NCI-H146 (cell line): ENCODE measurements at places on chromosomes 2 and 18.
A peak's percentile ranks its signal among the peaks of the same experiment; 100 is the strongest.

DNA sequence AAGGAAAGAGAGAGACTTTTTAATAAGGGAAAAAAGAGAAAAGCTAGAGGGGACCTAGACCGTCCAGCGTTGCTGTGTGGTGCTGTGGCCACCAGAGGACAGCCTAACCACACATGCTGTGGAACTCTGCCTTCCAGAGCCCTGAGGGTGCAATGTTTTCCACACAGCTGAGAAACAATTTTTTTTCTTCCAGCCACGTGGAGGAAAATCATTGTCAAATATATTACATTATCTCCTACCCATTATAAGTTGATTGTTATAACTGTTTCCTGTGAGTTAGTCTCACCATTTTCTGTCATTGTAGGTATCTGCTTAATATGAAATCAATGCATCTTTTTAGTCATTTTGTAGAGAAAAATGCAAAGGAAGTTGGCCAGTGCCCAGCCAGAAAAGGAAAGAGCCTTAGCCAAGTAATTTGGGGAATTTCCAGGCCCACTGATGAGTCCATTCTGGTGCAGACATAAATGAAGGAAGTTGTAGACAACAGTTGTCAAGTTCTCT, 5.9 kb upstream of the MRPL19 start:
- peak; percentile 50 for DNase-seq

DNA sequence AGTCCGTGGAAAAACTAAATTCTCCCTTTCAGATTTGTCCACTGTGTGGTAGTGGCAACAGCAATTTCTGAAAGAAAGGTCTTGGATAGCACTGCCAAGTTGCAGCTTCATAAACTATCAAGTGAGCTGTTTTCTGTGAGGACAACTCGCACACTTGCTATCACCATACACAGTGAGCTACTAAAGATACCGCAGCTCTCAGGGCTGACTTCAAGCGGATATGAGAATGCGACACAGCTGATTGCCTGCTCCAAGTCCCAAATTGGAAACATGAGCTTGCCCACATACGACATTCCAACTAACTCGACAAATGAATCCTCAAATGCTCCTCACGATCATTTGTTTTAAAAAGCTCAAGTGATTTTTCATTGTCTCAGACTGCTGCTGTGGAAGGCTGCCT, 46.2 kb downstream of the E2F6 start:
- no peak for DNase-seq

DNA sequence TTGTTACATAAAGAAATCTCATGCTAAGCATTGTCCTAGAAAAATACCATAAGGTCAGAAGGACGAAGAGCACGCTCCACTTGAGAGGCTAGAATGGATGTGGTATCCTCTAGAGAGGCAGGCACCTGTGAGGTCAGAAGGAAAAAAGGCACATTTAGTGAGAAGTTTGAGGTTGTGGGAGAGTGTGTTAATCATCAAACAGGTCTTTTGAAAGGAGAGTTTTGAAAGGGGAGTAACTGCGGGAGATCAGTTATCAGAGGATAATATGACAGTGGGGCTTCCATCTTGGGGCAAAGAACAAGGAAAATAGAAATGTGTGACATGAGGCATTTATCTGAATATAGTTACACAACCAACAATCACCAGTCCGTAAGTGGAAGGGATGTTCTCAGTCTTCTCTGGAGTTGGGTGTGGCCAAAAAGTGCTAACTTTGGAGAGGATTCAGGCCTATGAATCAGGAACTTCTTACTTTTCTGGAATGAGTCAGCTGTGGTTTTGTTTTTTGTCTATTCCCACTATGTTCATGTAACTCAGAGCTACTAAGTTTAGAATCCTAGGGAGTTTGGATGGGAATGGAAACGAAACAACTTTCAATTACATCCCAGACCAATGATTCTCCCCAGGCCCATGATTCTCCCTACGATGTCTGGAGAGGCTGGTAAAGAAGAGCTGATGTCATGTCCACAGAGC, 451.4 kb upstream of the ST6GAL2 start:
- no peak for DNase-seq

DNA sequence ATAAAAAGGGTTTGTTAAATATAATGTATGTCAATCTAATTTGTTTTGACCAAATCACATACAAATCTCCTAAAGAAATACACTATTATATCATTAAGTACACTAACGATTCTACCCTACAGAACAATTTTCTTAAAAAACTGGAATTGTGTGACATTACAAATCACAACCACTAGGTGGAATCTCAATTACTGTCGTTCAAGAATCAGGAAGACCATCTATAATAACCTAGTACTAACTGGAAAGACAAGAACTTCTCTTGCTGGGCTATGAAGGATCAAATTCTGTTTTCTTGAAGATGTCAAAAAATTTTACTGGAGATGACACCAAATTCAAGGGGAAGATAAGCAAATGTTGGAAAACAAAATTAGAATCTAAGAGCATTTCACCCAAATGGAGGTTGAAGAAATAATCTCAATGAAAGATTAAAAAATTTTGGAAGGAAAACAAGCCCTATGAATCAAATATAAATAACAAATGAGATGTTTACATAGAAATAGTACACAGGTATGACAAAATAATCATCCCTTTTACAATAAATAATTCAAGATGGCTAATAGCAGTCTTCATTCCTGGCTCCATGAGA, 110.9 kb downstream of the STK39 start:
- peak; percentile 13 for DNase-seq

GRCh38 chr18:33579349-33580215, 1.6 kb downstream of the ASXL3 start:
- DNase-seq = peak; percentile 62

DNA sequence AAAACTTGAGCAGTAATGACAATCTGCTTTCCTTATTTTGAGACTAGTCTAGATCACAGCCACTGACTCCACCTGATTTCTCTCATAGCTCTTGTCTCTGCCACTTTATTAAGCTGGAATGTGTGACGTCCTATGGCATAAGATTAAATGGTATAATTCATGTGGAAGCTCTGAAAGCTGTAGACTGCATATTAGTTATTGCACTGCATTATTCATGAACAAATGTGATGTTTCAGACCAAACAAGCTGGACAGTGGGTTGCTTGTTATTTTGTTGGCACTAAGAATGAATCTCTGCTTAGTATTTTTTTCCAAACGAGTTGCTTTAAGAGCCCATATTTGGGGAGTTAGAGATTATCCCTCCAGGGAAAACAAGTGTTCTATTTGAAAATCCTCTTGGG, 1218.5 kb downstream of the SUCLG1 start:
- no peak for DNase-seq

DNA sequence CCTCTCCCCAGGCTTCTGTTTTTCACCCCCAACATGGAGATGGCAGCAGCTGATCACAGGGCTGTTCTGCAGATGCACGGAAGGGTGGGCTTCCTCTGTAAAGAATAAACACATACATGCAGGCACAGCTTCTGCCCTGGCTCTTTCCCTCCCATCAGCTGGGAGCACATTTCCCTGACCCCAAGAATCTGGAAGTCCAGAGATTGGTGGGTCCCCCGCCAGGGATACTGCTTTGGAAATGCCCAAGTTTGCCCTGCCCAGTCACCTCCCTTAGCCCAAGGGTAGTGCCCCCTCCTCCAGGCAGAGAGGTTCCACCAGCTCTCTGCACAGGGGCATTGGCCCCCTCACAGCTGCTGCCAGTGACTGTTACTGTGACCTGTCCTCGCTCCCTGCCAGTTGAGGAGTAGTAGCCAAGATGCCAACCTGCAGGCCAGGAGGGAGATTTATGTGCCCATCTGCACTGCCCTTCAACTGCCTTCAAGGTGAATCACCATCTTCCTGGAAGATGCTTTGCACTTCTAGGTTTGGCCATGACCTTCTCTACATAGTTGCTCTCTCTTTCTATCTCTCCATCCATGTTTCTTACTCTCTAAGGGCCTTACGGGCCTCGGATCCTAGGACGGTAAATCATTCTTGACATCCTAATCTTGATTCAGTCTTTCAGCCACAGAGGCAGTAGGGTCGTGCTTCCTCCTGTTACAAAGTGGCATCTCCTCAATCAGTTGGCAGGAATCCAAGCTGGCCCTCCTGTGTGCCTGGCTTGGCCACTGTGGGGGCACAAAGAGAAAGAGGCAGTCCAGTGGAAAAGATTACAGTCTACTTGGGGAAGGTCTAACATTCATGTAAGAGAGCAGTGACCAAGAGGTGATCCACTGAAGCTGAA, 121.8 kb downstream of the CTIF start:
- no peak for DNase-seq

- DNase-seq = no peak
Observed at GRCh38 chr2:34408100-34408499, 809.0 kb upstream of the FAM98A start.

DNA sequence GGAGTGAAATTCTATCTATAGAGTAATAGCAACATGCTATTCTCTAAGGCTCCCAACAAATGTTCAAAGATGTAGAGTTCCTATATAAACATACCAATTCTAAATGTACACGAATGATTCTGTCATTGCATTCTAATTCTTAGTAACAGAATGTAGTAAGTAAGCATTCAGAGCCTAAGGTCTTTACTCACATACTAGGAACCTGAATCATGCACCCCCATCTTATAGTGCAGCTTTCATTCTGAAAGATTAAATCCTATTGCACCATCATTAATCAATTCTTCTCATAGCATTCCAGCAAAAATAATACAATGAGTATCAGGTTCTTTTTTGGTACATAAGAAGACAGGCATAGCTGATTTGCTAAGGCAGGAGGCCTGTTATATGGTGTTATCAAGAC, 230.0 kb downstream of the NCKAP5 start:
- no peak for DNase-seq

GRCh38 chr2:174664084-174664759, 66.6 kb upstream of the WIPF1 start:
- DNase-seq = no peak

GRCh38 chr2:43209204-43209717, 17.1 kb downstream of the ZFP36L2 start:
- DNase-seq = no peak

- no peak for DNase-seq
Observed at GRCh38 chr2:239884875-239885274, 140.3 kb downstream of the NDUFA10 start.

- no peak for DNase-seq
Observed at GRCh38 chr18:7321831-7322230, 90.9 kb downstream of the LRRC30 start.

GRCh38 chr2:237977380-237977779, 10.6 kb downstream of the UBE2F start:
- DNase-seq = no peak

GRCh38 chr2:150426724-150427123, 60.7 kb downstream of the RND3 start:
- DNase-seq = peak; percentile 38

GRCh38 chr2:203849010-203849409, 18.6 kb upstream of the CTLA4 start:
- no peak for DNase-seq

DNA sequence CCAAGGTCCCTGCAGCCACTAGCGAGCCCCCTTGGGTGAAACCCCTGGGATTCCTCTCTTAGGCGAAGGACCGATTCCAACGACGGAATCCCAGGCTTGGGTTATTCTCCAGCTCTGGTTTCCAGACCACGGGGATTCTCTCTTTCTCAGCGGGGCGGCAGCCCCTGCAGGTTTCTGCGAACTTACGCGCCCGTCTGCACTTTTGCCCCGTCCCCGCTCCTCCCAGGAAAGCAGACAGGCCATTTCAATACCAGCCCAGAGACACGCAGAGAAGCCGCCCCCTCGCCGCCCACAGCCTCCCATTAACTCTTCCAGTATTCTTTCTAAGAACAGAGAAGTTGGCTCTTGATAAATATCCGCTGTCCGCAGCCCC, 1.2 kb downstream of the CBLN2 start:
- DNase-seq = peak; percentile 83

GRCh38 chr2:132547090-132547687, 122.8 kb downstream of the LYPD1 start:
- peak; percentile 40 for DNase-seq

GRCh38 chr2:136361521-136361920, 243.6 kb upstream of the CXCR4 start:
- no peak for DNase-seq

- DNase-seq = no peak
Observed at GRCh38 chr2:113831161-113831560, 58.7 kb upstream of the ACTR3 start.
